ENCODE measurements at places on chromosomes 2 and 18.

DNA sequence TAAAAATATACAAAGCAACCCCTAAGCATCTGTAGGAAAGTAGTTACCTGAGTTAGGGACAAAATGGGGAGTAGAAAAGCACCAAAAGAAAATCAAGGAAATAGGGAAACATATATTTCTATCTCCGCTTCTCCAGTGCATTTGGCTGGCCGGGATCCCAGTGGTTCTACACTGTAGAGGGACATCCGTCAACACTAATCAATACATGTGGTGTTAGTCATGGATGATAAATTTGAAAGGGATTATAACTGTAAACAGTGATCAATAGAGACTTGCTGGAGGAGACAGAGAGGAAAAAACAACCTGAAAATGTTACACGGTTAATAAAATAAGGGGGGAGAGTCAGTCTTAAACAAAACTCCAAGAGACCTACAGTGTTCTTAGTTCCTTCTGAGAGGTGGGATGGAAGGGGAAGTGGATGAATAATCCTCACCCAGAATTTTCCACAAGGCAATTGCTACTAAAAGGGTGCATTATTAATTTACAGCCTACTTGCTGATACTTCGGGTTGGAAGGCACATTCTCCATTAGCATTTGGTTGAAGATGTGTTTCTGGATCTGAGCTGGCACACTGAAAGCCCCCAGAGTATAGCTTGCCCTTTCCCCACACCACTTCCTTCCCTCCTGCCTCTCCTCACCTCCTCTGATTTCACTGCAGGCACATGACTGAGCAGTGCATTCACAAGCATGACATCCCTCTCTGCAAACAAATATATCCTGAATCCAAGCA, 530.0 kb downstream of the BCL11A start:
- DNase-seq = no peak

- no peak for DNase-seq
Measured at GRCh38 chr18:11304928-11305327, 155.6 kb upstream of the PIEZO2 start.

DNA sequence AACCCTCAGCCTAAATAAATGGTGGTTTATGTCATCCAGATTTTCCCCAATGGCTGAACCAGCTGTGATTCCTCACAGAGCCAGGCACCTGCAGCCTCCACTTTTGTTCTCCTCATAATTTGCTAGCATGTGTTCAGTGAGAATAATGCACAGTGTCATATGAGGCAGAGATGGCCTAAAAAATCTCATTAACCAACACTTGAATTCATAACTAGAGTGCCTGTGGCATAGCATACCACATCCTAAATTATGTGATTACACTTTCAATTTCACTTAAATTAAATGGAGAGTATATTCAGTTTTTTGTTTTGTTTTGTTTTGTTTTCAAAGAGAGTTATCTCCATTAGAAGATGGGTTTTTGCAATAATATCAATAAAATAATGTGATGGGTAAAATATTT, 488.0 kb downstream of the CBLN2 start:
- DNase-seq = no peak

GRCh38 chr2:174603280-174603679, 5.7 kb upstream of the WIPF1 start:
- DNase-seq = peak; percentile 78

- no peak for DNase-seq
Measured at GRCh38 chr18:74294526-74294925, 2.8 kb upstream of the CYB5A start.

- DNase-seq = no peak
Measured at GRCh38 chr2:119434664-119435063, 3.0 kb downstream of the TMEM37 start.
